ENCODE measurements at places on chromosomes 7 and 10.

GRCh38 chr10:73588656-73589055, 2.5 kb downstream of the USP54 start:
- DNase-seq: no peak

DNA sequence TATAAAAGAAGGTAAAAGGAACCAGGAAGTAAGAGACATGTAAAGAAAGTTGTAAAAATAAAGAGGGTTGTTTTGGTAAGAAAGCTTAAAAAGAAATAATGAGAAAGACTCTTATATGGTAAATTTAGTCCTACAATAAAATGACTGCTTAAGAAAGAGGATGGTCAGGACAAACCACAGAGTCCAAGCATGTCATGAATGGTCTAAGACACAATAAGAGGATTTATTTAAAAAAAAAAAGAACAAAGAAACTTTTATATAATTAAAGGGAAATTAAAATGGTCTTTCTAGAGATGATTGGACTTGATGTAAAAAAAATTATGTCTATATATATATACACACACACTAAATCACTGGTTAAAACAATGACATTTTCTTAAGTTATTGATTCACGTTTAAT, 18.2 kb downstream of the ATAD1 start:
- no peak for DNase-seq

- no peak for DNase-seq
These were observed 154.8 kb downstream of the DNAJB9 start for GRCh38 chr7:108724251-108725100.

DNA sequence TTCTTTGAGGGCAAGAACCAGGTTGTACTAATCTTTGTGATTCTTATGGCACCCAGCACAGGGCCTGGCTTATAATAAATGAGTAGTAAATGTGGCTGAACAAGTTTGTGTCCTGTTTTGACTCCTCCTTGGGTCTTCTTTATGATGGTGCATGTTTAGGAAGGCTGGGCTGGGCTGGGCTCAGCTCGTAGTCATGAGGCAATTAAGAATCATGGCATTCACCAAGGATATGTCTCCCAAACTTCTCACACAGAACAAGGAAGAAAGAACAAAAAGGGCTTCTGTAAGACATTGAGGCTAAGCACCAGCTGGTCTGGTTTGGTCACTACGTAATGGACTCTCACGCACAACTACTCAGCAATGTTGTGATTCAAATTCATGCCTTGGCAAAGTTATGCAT, 30.5 kb upstream of the YAE1 start:
- no peak for DNase-seq

GRCh38 chr10:104521901-104522694, 119.0 kb upstream of the SORCS3 start:
- no peak for DNase-seq

GRCh38 chr7:50761713-50762112, 21.0 kb downstream of the GRB10 start:
- DNase-seq: no peak

- no peak for DNase-seq
These were observed 118.5 kb downstream of the LYZL1 start for GRCh38 chr10:29407280-29407858.

DNA sequence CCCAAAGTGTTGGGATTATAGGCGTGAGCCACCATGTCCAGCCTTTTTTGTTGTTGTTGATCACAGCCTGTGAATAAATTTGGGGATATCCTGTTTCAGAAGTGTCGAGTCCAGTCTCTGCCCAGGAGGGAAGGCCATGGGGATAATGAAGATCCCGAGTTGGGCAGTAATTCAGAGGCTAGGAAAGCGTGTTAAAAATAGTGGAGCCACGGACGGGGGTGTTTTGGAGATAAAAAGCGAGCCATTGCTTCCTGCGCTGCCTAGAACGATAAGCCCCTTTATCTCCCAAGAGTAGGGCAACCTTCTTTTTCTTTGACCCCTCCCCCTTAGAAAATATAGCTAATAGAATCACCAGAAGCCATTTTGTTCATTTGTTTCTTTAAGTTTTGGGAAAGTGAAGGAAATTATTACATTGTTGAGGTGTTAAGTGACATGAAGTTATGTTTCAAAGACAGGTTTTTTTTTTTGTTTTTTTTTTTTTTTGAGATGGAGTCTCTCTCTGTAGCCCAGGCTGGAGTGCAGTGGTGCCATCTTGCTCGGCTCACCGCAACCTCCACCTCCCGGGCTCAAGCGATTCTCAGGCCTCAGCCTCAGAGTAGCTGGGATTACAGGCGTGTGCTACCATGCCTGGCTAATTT, 43.3 kb downstream of the IL15RA start:
- no peak for DNase-seq

DNA sequence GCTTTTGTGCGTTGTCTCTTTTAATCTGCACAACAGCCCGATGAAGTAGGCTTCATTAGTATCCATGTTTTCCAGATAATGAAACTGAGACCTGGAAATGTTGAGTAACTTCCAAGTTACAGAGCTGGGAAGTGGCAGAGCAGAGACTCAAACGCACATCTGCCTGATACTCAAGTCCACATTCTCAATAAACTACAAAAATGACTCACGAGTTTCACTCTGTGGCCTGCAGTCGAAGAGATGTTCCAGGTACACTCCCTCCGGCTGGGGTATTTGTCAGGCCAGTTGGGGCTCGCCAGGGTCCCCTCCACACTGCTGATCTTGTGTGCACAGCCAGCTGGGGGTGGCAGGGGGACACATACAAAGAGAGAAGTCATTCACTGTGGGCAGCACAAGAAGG, 17.7 kb upstream of the OPALIN start:
- DNase-seq: no peak

GRCh38 chr7:96241855-96242254, 80.0 kb downstream of the SLC25A13 start:
- DNase-seq: no peak
